Left lung (tissue), 14 donors: ENCODE measurements at places on chromosomes 6 and 20.

GRCh38 chr6:92052513-92052912 is 1366.8 kb downstream of the EPHA7 start:
- no peak for DNase-seq

GRCh38 chr20:14481863-14482262 is 144.5 kb upstream of the FLRT3 start:
- DNase-seq, result no peak

GRCh38 chr20:42565235-42565995 is 624.3 kb downstream of the PTPRT start:
- no peak for DNase-seq

DNA sequence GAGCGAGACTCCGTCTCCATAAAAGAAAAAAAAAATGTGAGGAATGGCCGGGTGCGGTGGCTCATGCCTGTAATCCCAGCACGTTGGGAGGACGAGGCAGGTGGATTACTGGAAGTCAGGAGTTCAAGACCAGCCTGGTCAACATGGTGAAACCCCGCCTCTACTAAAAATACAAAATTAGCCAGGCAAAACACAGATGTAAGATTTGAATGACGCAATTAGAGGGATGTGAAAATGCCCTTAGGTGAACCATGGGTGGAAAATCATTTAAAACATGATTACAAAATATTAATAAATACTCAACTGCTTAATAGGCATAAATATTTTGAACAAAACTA is 20.9 kb downstream of the COL9A3 start:
- DNase-seq, result no peak

DNA sequence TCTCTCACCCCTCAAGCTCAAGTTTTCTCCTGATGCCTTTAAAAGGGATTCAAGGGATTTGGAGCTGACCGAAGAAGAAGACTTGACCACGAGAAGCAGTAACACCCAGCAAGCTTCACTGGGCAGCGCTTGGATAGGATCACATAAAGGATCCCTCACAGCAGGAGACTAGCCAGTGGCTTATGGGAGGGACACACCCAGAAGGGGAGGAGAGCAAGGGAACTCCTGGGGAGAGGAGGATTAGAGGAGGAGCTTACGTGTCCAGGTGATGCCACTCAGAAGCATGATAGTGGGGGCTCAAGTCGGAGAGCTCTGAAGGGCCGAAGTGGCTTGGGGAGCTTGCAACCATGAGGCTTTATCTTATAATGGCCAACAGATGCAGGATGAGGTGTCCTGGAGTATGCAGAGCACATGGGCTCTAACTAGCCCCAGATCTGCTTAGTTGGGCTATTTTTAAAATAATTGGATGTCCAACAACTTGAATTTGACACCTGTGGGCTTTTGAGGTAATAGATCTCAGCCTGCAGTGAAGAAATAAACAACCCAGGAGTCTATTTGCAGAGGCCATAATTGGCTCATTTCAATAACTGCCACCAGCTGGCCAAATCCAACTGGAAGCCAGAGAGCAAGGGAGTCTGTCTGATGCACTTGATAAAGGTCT is 137.9 kb upstream of the EXOC2 start:
- no peak for DNase-seq

DNA sequence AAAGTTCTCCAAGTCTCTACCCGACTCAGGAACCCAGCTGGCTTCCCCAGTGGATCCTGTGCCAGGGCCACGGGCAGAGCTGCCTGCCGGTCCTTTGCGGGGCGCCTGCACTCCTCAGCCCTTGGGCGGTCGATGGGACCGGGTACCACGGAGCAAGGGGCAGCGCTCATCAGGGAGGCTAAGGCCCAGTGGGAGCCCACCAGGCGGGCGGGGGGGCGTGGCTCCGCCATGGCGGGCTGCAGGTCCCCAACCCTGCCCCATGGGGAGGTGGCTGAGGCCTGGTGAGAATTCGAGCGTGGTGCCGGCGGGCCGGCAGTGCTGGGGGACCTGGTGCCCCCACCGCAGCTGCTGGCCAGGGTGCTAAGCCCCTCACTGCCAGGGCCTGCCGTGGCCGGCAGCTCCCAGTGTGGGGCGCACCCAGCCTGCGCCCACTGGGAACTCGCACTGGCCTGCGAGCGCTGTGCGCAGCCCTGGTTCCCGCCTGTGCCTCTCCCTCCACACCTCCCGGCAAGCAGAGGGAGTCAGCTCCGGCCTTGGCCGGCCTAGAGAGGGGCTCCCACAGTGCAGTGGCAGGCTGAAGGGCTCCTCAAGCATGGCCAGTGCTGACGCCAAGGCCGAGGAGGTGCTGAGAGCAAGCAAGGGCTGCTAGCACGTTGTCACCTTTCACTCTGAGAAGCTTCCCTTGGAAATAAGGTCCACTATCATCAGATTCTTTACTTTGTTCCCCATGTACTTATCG is 14.8 kb upstream of the ELOVL5 start:
- no peak for DNase-seq
